ENCODE measurements at places on chromosomes 3 and 15. TPM values are rescaled to one million over a fixed set of nuclear protein-coding genes. Genes with fewer than 3 reads are reported as not detected.

DNA sequence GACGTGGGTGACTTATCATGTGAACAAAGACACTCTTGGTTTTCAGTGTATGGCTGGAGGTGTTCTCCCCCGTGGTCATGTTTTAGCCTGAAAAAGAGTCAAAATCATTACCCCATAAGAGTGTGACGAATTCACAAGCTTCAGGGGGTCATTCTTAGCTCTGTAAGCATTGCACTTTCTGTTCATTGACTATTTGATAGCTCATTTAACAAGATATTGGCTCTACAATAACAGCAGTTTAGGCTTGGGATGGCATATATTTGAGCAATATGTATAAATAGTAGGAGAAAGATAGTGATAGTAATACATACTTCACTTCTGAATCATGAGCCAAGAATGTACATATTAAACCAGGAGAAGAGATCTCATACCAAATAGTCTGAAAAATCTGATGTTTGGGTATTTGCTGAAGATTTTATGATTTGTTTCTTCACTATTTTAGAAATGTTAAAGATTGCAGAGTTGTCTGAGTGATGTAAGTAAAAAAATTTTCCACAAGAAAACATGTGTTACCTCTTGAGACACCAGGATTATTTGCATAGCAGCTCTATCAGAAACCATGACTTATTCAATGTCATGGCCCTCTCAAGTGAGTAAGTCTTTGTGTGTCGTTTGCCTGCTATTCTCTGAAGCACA lies 996.0 kb downstream of the OTOL1 start:
- H3K27me3 ChIP-seq: no peaks in the 10 kb centered on the region
- H3K4me3 ChIP-seq: no peak overlapping the region

- no peak overlapping the region for H3K27ac ChIP-seq
- H3K4me1 ChIP-seq: peaks cover 64% of the 10 kb centered on the region
- H3K4me3 ChIP-seq: no peak overlapping the region
- no peak for DNase-seq
- H3K36me3 ChIP-seq: no peaks in the 10 kb centered on the region
- no peaks in the 10 kb centered on the region for H3K27me3 ChIP-seq
These were observed 45.7 kb downstream of the CTDSPL start for GRCh38 chr3:37907371-37907770.

DNA sequence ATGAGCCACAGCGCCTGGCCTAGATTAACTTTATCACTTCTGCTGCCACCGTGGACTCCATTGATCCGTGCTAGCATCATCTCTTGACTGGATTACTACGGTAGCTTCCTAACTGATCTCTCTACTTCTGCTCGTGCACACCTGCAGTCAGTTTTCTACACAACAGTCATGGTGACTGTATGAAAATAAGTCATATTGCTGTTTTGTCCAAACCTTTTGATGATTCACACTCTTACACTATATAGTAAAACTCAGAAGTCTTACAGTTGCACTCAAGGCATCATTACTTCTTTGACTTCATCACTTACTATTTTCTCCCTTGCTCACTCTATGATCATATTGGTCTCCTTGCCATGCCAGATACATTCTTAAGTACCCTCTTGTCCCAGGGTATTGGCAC lies 10.1 kb downstream of the PDCD6IP start:
- DNase-seq: no peak
- peaks cover 28% of the 10 kb centered on the region for H3K4me1 ChIP-seq
- H3K4me3 ChIP-seq: no peak overlapping the region
- no peak overlapping the region for H3K27ac ChIP-seq
- H3K27me3 ChIP-seq: no peaks in the 10 kb centered on the region
- peaks cover under 1% of the 10 kb centered on the region for H3K36me3 ChIP-seq

DNA sequence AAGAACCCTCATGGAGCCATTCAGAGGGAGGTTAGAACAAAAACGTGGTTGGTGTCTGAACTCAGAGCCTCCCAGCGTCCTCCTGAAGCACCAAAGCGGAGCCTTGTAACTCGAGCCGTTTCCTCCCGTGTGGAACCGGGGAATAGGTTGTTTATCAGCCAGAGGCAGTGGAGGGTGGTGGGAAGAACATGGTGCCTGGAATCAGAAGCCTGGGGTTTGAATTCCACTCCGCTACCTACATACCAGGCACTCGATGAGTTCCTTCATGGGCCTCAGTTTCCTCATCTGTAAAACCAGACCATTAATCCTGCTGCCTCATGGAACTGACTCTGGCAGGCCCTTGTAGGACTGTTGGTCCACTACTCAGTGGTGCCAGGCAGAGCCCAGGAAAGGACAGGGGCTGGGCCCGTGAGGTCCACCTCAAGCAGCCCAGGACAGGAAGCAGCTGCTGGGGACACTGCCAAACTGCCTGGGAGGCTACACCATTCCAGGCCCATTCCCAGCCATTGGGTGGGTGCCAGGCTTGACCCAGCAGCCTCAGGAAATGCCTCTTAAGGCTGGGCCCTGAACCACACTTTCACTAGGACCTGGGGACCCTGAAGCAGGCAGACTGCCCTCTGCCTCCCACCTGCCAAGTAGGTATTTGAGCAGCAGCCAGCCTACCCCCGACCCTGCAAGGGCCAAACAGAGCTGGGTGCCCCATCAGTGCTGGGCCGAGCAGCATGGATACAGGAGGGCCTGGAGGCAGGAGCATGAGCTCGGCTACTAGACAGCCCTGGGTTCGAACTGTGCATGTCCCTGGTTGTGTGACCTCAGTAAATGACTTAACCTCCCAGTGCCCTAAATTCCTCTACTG lies 33.4 kb downstream of the PRKCD start:
- no peaks in the 10 kb centered on the region for H3K27me3 ChIP-seq
- no peak overlapping the region for H3K27ac ChIP-seq
- no peak overlapping the region for H3K4me3 ChIP-seq
- H3K4me1 ChIP-seq: peaks cover 26% of the 10 kb centered on the region
- DNase-seq: peak; percentile 77
- peaks cover 9% of the 10 kb centered on the region for H3K36me3 ChIP-seq

DNA sequence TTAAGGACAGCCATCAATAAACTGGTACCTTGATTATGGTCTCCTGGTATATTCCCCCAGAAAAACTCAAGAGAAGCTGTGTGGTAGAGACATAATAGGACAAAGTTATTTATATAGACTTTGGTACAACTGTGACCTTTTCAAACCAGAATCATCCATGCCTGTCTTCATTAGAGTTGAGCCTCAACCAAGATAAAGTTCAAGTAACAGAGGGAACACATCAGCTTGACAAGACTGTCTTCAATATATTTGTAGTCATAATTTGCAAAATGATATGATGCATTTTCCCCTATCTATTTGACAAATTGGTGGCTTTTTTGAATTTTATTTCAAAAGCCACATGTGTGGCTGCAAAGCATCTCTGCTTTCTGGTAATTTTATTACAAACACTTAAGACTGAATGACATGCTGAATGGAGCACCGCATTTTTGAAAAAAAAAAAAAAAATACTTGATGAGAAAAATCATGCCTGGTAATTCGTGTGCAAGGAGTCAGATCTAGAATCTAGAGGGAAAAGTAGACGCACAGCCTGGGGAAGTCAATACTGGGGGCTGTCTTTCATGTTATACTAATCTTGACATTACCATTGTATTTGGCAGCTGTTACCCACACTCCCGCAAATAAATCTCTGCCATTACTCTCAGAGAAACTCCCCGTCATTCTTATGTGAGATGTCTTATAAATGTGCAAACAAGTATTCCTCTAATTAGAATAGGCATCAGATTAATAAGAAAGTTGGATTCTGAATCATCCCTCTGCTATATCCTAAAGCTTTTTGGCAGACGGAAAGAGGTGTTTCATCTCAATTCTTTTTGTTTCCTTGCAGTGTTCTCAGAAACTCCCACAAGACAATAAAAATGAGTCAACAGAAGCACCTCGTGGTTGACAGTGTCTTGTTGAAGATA lies 554.8 kb upstream of the CBLB start:
- no peak overlapping the region for H3K27ac ChIP-seq
- no peaks in the 10 kb centered on the region for H3K27me3 ChIP-seq
- H3K36me3 ChIP-seq: no peaks in the 10 kb centered on the region
- peaks cover 4% of the 10 kb centered on the region for H3K4me1 ChIP-seq

DNA sequence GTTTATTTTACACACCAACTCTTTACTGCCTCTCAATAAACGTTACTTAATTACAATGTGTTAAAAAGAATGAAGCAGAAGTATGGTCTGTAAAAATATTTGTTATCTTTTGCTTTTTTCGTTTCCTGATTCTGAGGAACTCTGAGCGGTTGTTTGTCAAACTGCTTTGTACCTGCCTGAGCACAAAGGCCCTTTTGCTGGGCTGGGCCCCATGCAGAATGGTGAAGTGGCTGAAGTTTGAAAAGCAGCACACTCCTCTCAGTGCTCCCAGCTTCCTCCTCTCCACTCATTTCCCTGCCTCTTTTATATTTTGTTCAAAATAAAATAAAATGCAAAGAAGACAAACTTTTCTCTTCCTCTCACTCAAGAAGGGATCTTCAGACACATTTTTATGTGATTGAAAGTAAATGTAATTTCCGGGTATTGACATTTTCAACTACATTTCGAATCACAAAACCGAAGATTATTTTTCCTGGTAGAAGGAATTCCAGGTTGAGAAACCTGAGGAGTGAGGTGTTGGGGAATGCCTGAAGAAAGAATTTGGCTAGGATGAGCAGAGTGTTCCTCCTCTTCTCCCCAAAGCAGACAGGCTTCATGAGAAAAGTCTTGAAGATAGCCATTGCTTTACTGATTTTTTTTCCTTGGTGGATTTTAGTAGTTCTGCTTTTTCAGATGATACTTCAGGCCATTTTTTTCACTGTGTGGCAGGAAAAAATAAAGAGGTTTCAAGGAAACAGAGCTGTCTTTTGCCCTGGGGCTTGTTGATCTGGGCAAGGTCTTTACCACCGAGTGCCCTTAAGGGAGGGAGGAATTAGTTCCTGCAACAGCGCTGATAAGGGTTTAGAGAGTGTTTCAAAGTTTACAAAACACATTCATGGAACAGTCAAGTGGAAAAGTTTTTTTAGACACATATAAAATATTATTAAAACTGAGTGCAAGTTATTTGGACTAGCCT lies 229.8 kb downstream of the NFKBIZ start:
- H3K4me1 ChIP-seq: no peaks in the 10 kb centered on the region
- no peak overlapping the region for H3K4me3 ChIP-seq
- no peaks in the 10 kb centered on the region for H3K27me3 ChIP-seq
- no peaks in the 10 kb centered on the region for H3K36me3 ChIP-seq
- no peak overlapping the region for H3K27ac ChIP-seq
- DNase-seq: no peak

DNA sequence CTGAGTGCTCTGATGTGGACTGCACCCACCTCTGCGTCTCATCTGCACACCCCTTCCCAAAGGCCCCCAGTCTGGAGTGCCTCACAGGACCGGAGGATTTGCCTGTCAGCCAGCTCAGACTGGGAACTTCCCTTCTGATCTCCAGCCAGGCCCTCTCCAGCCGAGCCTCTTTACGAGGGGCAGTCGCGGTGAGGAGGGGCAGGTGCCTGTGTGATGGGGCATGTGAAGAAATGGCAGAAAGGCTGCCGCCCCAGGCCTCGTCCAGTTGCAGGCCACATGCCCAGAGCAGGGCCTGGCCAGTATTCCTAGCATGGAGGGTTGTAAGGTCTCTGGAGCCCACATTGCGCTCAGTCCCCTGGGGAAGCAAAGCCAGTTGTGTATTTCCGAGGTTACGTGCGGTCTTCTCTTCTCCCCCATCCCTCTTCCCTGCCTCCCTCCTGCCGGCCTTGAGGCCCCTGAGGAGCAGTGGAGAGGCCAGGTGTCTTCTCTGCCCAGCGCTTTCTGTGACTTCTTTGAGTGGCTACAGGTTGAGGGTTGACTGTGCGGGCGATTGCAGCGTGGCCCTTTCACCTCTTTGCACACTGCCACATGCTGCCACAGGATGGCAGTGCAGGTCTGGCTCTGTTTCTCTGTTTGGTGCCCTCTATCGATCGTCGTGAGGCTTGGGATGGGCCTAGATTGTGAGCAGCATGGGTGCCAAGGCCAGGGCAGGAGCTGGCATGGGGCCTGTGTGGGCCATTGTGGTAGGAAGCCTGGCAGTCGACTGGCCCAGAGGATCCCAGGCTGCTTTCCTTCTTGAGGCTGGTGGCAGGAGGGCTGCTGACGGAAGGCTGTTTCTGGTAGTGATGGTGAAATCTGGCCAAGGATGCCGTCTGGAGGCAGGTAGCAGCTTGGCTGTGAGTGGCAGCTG lies 5.3 kb downstream of the CLK3 start:
- no peaks in the 10 kb centered on the region for H3K4me1 ChIP-seq
- DNase-seq: no peak
- no peak overlapping the region for H3K4me3 ChIP-seq
- peak overlapping the region; percentile 27 for H3K27ac ChIP-seq

GRCh38 chr3:110526777-110527727 lies 544.6 kb upstream of the NECTIN3 start:
- DNase-seq: no peak
- no peak overlapping the region for H3K27ac ChIP-seq
- no peaks in the 10 kb centered on the region for H3K4me1 ChIP-seq
- no peak overlapping the region for H3K4me3 ChIP-seq

DNA sequence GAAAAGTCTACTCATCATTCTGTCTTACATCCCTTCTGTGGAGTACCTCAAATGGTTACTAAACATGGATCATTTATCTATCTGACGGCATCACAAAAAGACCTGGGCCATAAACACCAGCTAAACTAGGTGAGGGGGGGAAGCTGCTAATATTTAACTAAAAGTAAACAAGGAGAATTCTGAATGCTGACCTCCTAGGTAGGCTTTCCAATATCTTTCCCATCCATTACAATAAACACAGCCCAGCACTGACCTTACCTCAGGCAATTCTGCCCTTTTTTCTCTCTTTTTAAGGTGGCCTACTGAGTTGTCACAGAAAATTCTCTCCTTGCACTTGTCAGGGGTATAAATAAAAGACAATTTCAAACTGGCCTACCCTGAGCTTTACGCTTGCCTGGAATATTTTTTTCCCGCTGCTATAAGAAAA lies 33.1 kb downstream of the USF3 start:
- no peaks in the 10 kb centered on the region for H3K4me1 ChIP-seq
- H3K36me3 ChIP-seq: peaks cover 25% of the 10 kb centered on the region
- no peak for DNase-seq
- H3K4me3 ChIP-seq: no peak overlapping the region

ASB14 gene
- not detected for total RNA-seq

STARD5 gene
- 2.7 TPM for total RNA-seq

TERC gene
- 65.3 TPM for total RNA-seq

PLCH1 gene
- total RNA-seq: 0.83 TPM

SPTBN5 gene
- under 0.01 TPM for total RNA-seq

CSTA gene
- not detected for total RNA-seq

KBTBD12 gene
- total RNA-seq: 3.6 TPM

GOLGA8T gene
- total RNA-seq: not detected

GRAMD1C gene
- total RNA-seq: 0.82 TPM

STAB1 gene
- total RNA-seq: 138 TPM

LDHAL6B gene
- total RNA-seq: not detected

CCNB2 gene
- 0.33 TPM for total RNA-seq

PLA2G4F gene
- not detected for total RNA-seq

UQCC5 gene
- total RNA-seq: 2.9 TPM

TMEM42 gene
- total RNA-seq: 12.0 TPM

Measured in sigmoid colon (tissue), 7 donors.